ENCODE measurements at places on chromosomes 7 and 10. TPM values are rescaled to one million over a fixed set of nuclear protein-coding genes. Genes with fewer than 3 reads are reported as not detected.
A peak's percentile ranks its signal among the peaks of the same experiment; 100 is the strongest.

DNA sequence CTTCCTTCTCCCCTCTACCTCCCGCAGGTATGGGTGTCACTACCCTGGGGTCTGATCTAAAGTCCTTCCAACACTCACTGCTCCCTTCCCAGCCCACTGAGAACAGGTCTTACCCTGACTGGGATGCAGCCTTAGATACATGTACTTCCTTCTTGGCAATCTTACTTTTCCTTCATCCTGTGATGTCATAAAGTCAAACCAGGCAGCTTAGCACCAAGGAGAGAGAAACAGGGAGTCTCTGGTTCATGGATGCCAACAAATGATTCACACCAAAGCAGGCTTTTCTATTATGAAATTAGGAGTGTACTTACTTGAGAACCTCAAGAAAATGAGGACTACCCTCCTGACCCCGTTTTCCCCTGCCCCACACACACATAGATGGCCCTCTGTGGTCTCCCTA lies 111.0 kb upstream of the KMT2E start:
- no peak for DNase-seq

GRCh38 chr7:37532636-37533035 lies 84.0 kb upstream of the ELMO1 start:
- no peak for DNase-seq

PNLIPRP1 gene
- total RNA-seq = 0.90 TPM

GRCh38 chr10:15167411-15168290 lies 842 bp downstream of the NMT2 start:
- peak; percentile 91 for DNase-seq

DNA sequence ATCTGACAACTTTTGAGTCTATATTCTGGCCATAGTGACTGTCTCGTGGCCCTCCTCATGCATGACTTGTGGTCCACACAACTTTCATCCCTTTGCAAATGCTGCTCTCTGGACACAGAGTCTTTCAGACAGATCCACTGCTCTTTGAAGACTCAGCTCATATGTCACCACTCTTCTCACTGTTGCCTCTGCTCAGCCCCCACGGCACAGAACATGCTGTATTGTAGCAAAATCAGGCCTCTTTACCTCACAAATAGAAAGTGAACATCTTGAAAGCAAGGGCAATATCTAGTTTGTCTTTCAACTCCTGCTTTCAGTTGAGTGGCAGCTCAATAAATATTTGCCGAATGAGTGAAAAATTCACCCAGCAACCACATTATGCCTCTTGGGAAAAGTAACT lies 443.5 kb downstream of the NRG3 start:
- DNase-seq = no peak

PIK3CG gene
- total RNA-seq = 7.9 TPM
